Right forelimb (tissue), 1 donor: ENCODE measurements at places on chromosomes 3 and 15.

DNA sequence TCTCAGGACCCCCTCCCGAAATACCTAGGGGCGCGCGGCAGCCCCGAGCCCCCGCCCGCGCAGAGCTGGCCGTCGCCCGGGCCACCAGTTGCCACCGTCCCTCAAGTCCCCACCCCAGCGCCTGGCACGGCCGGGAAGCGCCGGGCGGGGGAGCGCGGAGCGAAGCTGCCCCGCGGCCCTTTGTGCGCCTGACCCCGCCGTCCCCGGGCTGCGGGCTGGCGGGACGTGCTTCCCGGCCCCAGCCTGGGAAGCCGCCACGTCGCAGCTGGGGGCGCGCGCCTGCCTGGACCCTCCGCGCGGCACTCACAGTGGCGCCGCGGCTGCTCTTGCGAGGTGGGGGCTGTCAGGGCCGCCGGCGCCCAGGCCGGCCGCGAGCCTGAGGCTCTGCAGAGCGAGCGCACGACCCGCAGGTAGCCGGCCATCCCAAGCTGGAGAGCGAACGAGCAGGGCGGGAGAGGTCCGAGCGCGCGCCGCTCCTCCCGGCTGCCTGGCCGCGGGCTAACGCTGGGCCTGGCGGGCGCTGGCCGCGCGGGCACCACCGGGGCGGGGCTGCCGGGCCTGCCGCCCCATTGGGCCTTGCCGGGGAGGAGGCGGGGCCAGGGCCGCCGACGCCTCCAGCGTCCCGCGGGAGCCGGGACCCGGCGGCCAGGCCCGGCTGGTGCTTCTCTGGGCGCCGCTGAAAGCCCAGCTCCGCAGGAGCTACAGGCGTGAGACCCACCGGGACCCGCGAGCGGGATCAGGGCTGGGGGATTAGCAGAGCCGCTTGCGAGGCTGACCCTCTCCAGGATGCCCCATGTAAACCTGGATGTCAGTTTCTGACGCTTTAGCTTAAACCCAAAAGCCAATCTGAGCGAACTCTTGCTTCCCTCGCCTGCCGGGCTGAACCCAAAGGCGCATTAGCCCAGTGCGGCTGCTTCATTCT is at the start of gene IDH2:
Gene IDH2 (minus strand): TSS at position 500 of the 922 bp plus-strand sequence. CDS start 78 bp downstream, at position 422.
- peak; percentile 87 for DNase-seq

DNA sequence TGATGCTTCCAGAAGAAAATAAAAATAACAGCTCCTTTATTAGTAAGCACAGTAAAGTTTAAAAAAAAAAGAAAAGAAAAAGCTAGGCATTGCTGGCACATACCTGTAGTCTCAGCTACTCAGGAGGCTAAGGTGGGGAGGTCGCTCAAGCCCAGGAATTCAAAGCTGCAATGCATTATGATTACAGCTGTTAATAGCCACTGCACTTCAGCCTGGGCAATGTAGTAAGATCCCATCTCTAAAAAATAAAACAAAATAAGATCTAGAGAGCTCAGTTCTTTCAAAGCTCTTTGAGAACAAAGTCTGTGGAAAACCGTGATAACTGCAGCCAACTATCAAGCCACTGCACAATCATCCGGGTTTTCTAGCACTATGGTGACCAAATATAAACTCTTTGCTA is 212.2 kb downstream of the ZMAT3 start:
- DNase-seq, result no peak

DNA sequence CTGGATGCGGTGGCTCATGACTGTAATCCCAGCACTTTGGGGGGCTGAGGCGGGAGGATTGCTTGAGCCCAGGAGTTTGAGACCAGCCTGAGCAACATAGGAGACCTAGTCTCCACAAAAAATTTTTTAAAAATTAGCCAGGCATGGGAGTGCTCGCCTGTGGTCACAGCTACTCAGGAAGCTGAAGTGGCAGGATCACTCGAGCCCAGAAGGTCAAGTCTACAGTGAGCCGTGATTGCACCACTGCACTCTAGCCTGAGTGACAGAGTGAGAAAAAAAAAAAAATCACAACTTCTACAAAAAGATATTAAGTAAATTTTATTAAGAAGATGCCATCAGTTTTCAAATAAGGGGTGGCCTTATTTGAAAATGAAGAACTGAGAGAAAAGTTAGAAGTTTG is 11.9 kb upstream of the PLA2G4D start:
- DNase-seq, result no peak

- DNase-seq, result no peak
Observed at GRCh38 chr3:30835667-30836066, 58.8 kb downstream of the GADL1 start.

GRCh38 chr3:143036557-143036956 is 35.2 kb downstream of the U2SURP start:
- DNase-seq, result no peak
